ENCODE measurements at places on chromosomes 6 and 20.

DNA sequence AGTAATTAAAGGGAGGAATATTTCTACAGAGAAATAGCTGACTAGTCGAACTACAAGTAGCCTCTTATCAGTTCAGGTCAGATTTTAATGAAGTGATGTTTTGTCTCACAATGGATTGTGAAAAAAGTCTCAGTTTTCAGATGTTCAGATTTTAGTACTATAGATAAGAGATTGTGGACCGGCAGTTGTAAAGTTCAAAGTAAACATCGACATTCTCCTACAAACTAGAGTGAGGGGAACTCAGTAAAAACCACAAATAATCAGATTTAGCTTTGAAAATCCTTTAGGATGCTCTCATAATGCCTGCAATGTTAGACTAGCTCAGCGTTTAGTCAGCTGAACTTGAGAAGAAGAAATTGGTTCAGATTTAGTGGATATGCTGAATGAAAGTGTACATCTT, 39.9 kb downstream of the RCAN2 start:
- DNase-seq, result no peak

- DNase-seq, result no peak
Observed at GRCh38 chr6:15317934-15318902, 72.3 kb downstream of the JARID2 start.

DNA sequence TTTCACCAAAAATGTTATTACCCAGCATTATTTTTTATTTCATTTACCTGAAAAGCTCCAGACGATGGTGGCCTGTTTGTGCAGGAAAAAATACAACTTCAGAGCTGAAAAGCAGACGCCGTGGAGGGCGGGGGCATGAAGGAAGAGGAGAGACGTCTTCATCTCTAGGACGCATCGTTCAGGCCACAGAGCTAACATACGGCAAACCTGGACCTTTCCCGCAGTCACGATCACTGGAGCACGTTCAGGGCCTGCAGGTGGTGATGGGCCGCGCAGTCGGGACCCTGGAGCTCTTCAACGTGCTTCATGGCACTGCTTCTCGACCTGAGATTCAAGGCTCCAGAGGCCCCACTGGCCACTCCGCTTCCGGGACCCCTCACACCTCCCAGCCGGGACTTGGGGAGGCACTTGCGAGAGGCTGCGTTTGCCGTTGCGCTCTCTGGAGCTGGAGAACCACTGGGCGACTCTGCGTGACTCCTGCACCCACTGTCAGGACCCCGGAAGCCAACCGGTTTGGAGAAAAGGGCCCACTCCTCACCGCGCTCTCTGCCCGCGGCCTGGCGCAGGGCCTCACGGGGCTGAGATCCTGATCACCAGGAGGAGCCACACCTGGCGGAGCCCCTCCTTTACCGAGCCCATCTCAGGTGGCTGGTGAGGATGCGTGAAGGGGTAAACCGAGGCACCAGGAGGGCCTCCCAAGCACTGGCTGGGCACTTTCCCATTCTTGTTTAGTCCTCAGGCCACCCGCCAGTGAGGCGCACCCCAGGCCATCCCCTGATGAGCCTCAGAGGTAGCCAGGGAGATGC, 164.4 kb upstream of the AFDN start:
- DNase-seq, result no peak

DNA sequence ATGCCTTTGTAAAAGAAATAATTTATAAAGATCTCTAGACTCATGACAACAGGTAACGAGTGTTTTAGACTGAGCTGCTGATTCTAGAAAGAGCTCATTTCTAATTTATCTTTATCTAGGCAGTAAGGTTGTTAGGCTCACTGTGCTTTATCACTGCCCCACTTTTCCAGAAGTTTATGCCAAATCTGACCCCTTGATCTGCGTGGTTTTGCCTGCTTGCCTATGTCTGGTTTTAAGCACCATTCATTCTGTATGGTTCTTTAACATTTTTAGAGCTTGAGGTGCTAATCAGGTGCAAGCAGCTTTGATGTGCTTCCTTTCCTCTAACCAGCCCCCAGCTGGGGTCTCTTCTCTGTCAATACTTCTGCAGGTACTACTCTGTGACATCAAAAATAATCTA, 49.7 kb upstream of the GCLC start:
- DNase-seq, result no peak

DNA sequence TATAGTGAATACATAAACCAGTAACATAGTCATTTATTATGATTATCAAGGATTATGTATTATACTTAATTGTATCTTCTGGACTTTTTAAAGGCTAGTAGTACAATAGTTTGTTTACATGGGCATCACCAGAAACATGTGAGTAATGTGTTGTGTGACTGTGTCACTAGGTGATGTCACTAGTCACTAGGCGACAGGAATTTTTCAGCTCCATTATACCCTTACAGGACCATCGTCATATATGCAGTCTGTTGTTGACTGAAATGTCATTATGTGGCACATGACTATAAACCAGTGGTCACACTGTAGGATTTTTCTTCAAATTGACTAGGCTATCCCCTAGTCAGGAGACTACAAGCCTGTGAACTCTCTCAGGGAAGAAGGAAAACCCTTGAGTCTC, 86.5 kb upstream of the CENPW start:
- no peak for DNase-seq

DNA sequence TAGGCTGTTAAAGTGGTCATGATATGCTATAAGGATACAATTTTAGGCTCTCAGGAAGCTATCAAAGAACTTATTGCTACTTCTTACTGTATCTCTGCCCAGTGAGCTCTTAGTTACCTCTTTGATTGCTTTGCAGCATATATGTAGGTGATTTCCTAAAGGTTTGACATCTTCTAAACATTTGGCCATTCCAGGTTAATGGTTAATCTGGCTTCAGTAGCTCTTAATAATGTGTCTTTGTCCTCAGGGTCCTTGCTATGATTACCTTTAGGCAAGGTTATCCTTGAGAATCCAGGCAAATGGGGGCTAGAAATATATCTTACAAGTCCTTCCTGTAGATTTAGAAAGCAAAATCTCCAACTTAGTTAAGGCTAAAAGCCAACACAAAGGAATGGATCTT, 575.4 kb downstream of the TFAP2B start:
- no peak for DNase-seq

- DNase-seq, result no peak
Observed at GRCh38 chr6:108250240-108250866, 10.5 kb downstream of the SNX3 start.

- no peak for DNase-seq
Observed at GRCh38 chr20:25444556-25444955, 37.1 kb downstream of the GINS1 start.

DNA sequence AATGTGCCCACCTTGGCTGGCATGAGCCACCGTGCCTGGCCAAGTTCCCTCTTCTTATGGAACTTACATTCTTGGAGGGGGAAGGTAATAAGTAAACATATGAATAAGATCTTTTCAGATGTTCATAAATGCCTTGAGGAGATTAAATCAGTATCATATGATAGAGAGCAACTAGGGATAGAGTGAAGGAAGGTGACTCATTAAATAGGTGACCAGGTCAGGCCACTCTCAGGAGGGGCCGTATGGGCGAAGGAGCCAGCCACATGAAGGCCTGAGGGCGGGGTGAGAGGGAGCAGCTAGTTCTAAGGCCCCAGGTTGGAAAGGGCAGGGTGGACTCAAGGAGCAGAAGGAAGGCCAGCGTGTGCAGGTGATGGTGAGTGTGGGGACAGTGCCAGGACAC, 91.1 kb downstream of the UST start:
- no peak for DNase-seq

- no peak for DNase-seq
Observed at GRCh38 chr6:348860-349396, 42.6 kb upstream of the IRF4 start.

- DNase-seq, result no peak
Observed at GRCh38 chr20:22412977-22413868, 171.1 kb downstream of the FOXA2 start.

DNA sequence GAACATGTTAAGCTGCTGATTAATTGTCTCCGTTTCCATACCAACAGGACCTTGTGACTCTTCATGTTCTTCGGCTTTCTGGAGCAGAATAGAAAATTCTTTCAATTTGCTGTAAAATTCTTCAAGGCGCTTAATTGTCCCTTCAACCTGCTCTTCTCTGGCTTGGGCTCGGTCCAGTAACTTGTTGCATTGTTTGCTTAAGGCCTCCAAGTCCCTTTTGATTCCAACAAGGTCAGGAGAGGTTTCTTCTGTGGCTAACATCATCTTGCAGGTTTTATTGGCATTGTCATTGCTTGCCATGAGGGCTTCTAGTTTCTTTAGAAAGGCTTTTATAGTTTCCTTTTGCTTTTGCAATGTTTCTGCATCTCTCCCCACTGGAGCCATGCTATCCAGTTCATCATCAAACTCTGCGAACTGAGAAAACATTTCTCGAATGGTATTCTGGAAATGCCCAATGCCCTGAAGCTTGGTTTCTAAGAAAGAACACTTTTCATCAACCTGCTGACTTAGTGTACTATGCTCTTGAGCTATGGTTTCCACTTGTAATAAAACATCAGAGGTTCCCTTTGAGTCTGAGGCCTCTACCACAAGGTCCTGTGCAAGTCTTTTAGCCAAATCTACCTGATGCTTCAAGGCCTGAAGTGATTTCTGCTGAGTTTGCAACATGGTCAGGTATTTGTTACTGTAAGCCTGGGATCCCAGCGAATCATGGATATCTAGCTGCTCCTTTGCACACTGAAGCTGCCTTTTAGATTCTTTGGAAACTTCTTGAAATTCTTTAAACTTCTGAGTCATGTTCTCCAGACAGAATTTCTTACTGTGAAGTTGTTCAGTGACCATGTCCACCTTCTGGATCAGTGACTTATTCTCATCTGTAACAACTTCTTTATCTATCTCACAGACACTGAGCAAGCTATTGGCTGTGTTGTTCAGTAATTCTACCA, 90.2 kb downstream of the DST start:
- DNase-seq, result no peak

- DNase-seq, result peak; percentile 21
Observed at GRCh38 chr20:2006452-2007361, 12.8 kb upstream of the PDYN start.

DNA sequence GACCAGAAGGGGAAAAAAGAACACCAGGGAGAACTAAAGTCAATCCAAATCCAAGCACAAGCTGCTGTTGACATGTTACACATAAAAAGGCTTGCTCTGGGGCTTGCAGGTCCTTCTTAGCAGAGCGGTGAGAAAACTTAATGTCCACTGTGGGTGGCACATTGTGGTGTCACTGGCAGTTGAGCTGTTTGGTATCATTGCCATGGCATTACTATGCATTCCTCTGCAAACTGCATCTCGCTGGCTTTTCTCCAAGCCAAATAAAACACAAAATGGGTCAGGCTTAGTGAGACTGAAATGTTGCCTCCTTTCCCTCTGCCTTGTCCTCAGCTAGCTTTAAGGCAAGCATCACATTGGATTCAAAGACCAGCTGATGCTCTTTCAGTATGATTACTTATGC, 40.9 kb downstream of the LY86 start:
- no peak for DNase-seq

DNA sequence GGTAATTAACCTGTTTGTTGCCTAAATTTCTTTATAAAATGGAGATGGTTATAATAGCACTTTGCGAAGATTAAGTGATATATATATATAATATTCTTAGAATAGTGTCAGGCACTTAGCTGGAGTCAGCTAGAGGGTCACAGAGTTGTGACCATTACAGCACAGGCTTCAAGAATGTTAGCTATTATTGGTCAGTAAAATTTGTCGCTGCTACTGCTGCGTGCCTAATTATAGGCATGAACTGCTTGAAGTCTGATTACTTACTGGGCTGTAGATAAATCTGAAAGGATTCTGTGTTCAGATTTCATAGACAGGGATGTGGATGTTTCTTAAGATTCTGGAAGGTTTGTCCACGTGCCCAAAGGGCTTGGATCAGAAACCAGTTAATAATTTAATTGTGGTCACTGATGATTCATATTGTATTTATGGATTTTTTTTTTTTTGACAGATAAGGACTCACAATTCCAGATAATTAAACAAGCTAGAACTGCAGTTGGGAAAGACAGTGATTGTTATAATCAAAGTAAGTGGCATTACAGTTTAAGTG, 4.7 kb downstream of the SNRNP48 start:
- no peak for DNase-seq

DNA sequence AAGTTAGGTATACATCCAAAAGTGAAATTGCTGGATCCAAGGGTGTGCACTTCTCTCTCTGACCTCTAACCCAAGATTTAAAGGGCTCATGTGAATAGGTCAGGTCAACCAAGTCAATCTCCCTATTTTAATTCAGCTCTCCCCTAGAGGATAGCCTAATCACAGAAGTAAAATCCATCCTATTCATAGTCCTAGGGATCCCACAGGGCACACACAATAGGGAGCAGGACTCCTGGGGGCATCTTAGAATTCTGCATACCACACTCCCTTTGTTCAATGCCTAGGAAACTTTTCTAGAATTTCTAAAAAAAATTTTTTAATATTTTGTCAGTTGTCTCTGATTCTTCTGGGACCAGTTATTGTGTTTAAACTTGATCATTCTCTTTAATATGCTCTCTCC, 35.1 kb downstream of the CST9L start:
- no peak for DNase-seq

DNA sequence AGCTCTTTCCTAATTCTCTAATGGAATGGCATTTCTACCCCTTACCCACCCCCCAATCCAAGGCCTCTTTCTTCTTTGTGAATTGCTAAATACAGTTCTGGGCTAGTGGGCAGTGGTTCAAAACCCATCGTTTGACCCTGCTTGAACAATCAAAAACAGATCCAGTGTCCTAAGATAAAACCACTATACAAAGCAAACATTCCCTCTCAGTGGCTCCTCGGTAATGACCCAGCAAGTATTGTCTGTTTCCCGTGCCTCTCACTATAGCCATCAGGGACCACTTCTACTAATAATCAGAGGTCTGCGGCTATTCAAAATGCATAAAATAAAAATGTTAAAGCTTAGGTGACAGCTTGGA, 143.5 kb upstream of the AKAP12 start:
- no peak for DNase-seq

DNA sequence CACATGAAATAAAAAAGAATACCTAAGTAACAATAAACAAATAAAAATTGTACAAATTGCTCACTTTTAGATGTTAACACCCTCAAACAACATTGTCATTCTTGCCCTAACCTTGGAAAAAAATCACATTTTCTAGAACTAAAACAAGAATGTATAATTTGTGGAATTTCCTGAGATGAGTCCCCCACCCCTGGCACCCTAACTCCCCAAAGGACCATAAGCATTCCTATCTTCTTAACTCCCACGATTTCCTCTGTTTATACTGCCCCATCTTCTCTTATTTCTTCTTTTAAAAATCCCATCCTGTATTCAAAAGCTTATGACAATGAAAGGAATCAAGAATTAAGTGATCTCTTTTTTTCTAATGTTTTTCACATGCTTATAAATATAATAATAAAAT, 70.9 kb downstream of the IBTK start:
- no peak for DNase-seq

DNA sequence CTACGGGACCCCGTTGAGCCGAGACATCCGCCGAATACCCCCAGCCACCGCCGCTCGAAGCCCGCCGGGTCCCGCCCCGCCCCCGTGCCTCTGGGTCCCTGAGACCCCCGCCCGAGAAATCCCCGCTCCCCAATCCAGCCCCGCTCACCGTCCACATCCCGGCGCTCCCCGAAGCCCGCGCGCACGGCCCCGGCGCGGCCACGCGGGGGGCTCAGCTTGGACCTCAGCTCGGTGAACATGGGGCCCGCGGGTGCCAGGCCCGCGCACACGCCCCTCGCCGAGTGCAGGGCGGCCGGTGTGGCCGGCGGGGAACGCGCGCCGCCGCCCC, 249 bp downstream of the SAMD10 start:
- DNase-seq, result no peak

All from memory B cell (primary cell).